Thoracic aorta (tissue), 2 donors: ENCODE measurements at places on chromosomes 7 and 10. TPM values are rescaled to one million over a fixed set of nuclear protein-coding genes. Genes with fewer than 3 reads are reported as not detected.

DNA sequence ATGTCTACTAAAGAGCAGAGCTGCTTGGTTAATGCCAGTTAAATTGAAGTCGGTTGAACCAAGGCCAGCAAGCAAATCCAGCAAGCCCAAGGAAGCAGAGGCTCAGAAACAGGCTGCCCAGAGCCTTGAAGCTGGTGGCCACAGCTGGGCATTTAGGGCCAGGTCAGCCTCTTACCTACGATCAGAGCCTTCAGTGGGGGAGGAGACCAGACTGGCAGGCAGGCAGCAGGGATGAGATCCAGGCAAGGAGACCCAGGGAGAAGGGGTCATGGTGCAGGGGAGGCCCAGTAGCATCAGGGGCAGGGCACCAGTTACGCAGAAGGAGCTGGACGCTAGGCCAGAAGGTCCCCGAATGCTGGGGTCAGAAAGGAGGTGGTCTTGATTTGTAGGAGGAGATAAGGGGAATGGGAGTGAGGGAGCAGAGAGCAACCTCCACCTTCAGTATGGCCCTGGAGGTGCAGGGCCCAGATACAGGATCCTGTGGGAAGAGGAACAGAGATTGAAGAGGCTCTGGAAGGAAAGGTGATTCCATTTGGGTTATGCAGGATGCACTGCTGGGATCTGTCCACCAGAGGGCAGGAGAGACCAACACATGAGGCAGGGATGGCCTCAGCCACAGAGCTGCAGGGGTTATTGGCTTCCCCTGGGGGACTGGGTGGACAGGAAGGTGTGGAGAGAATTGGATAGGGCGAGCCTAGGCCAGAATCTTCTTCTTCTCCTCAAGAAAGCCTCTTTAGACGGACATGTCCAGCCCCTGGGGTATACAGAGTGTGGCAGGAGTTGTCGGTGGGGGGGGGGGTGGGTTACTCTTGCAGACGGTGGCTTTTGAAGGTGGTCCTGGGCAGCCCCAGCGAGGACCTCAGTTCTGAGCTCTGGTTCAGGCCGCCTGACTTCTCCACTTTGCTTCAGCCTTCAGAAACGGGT, 132.6 kb upstream of the PODXL start:
- no peaks in the 10 kb centered on the region for H3K36me3 ChIP-seq
- H3K27ac ChIP-seq, result no peak overlapping the region
- no peak for DNase-seq

Gene RBM20
- 13.9 TPM for total RNA-seq

DNA sequence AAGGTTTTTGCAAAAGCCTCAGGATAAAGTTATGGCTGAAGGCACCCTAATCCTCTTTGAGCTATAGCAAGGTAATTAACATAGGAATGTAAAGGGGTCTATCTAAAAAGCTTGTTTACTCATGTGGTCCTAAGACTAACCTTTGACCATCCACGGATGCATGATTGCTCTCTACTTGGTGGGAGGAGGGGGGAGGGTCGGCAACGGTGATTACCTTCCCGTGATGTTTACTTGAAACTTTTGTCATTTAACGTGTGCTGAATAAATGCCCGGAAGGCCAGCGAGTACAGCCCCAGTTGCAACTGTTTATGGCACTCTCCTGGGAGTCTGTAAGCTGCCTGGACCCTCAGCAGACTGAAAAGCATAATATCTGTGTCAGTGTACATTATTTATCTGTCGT, 78.9 kb upstream of the GPR22 start:
- DNase-seq, result no peak
- no peak overlapping the region for H3K4me3 ChIP-seq
- no peaks in the 10 kb centered on the region for H3K27me3 ChIP-seq

Gene POLR1F
- total RNA-seq, result 20.9 TPM

GRCh38 chr7:22357311-22358175, 589 bp upstream of the RAPGEF5 start:
- no peak for DNase-seq
- H3K4me1 ChIP-seq, result no peaks in the 10 kb centered on the region

Gene TEX36
- not detected for total RNA-seq

- no peak for DNase-seq
- no peaks in the 10 kb centered on the region for H3K36me3 ChIP-seq
- no peak overlapping the region for H3K27ac ChIP-seq
- no peak overlapping the region for H3K4me3 ChIP-seq
- H3K27me3 ChIP-seq, result no peaks in the 10 kb centered on the region
These were observed 6.0 kb downstream of the GPR146 start for GRCh38 chr7:1050254-1050906.

Gene SAP25
- 0.81 TPM for total RNA-seq

- H3K27me3 ChIP-seq, result no peaks in the 10 kb centered on the region
- H3K36me3 ChIP-seq, result no peaks in the 10 kb centered on the region
- DNase-seq, result no peak
These were observed 991 bp downstream of the ZNF239 start for GRCh38 chr10:43573250-43574000.

DNA sequence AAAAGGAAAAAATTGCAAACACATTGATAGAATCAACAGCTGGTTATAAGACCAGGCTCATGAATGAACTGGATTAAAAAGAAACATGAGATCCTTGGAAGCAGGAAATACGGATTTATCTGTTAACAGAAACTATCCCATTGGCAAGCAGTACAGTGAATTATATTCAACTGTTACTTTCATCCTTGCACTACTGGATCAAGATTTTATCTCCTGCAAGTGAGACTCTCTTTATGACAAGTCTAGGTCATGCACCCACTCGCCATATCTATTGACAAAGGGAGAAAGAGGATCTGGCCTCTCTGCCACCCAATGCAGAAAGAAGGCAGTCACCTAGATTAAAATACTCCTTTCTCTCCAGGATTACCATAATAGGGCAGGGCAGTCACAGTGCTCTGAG, 41.4 kb downstream of the CSTF2T start:
- H3K4me1 ChIP-seq, result peaks cover 53% of the 10 kb centered on the region
- H3K27ac ChIP-seq, result no peak overlapping the region
- H3K36me3 ChIP-seq, result no peaks in the 10 kb centered on the region
- no peak overlapping the region for H3K4me3 ChIP-seq

- no peak overlapping the region for H3K27ac ChIP-seq
- H3K4me3 ChIP-seq, result no peak overlapping the region
- no peaks in the 10 kb centered on the region for H3K4me1 ChIP-seq
- DNase-seq, result no peak
- no peaks in the 10 kb centered on the region for H3K27me3 ChIP-seq
These were observed 53.9 kb upstream of the RAB18 start for GRCh38 chr10:27450225-27450624.

GRCh38 chr7:15213093-15213492, 310.5 kb upstream of the DGKB start:
- no peaks in the 10 kb centered on the region for H3K27me3 ChIP-seq
- H3K4me1 ChIP-seq, result no peaks in the 10 kb centered on the region
- no peak overlapping the region for H3K4me3 ChIP-seq
- no peaks in the 10 kb centered on the region for H3K36me3 ChIP-seq

DNA sequence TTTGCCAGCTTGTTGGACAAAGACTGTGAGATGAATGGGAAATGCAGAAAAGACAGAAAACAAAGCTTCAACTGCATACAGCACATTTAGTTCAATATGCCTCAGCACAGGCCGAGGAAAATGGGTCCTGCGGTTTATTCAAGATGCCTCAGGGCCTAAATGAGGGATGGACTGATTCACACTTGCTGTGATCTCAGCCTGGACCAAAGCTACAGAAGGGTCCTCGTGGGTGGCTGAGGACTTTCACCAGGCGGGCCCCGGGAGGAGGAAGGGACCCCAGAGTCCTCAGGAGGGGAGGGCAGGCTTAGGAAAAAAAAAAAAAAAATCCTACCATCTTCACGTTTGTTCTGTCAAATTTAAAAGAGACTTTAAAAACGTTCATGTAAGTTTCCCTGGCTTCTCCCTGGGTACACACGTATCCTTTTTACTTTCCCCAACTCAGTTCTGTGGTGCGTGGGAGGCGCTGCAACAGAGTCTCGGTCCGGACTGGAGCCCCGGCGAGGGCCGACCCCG, 624 bp upstream of the ZNF783 start:
- peak overlapping the region; percentile 88 for H3K27ac ChIP-seq
- H3K4me1 ChIP-seq, result peaks cover 18% of the 10 kb centered on the region
- H3K36me3 ChIP-seq, result peaks cover 12% of the 10 kb centered on the region
- no peaks in the 10 kb centered on the region for H3K27me3 ChIP-seq

Gene CCT6A
- 96.9 TPM for total RNA-seq

Gene VWDE
- total RNA-seq, result not detected

Gene OPN4
- total RNA-seq, result not detected

DNA sequence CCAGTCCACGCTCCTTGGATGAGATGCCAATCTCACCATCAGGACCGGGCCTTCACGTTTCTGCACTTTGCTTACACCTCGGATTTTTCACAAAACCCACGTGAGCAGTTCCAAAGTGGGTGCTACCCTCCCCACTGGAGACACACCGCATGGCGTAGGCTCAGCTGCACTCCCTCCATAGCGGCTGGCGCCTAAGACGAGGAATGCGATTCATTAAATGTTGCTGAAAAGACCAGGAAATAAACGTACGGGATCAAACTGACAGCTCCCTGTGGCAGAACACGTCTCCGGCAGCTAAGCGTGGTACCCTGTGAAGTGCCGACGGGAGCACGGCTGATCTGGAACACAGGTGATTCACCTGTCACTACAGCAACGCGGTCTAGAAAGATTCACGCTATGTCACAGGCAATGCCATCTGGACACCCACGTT, 209.0 kb downstream of the DIP2C start:
- H3K27ac ChIP-seq, result no peak overlapping the region
- H3K4me3 ChIP-seq, result no peak overlapping the region
- no peaks in the 10 kb centered on the region for H3K27me3 ChIP-seq

Gene ZNF467
- total RNA-seq, result 4.6 TPM

DNA sequence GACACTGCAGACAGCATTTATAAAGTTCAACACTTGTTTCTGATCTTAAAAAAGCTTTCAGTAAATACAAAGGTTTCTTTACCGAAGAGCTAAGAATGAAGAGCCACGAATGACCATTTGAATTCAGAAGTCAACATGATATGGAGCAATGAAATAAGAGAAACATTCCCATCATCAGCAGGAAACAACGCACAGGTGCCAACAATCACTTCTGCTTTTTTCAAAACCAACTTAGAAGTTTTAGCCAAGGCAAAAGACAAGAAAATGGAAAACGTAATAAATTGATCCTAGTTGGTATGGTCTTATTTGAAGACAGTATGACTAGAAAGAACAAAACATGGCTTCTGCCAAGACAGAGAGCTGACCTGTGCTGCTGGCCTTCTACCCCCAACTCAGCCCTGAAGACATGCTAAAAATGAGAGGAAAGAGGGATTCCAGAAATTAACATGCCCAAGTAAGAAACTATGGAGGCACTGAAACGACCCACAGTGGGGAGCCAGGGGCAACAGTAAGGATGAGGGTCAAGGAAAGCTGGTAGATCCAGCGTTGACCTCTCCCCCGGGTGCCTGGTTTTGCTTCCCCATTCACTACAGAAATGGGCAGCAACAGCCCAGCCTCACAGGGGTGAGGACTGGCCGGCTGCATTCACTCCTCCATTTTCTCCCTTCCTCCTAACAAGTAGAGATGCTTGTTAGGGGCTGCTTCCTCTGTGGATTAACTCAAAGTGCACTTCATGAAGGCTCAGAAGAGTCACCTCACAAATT, 30.1 kb downstream of the VPS41 start:
- H3K36me3 ChIP-seq, result no peaks in the 10 kb centered on the region
- no peaks in the 10 kb centered on the region for H3K4me1 ChIP-seq
- H3K27ac ChIP-seq, result no peak overlapping the region
- DNase-seq, result no peak

DNA sequence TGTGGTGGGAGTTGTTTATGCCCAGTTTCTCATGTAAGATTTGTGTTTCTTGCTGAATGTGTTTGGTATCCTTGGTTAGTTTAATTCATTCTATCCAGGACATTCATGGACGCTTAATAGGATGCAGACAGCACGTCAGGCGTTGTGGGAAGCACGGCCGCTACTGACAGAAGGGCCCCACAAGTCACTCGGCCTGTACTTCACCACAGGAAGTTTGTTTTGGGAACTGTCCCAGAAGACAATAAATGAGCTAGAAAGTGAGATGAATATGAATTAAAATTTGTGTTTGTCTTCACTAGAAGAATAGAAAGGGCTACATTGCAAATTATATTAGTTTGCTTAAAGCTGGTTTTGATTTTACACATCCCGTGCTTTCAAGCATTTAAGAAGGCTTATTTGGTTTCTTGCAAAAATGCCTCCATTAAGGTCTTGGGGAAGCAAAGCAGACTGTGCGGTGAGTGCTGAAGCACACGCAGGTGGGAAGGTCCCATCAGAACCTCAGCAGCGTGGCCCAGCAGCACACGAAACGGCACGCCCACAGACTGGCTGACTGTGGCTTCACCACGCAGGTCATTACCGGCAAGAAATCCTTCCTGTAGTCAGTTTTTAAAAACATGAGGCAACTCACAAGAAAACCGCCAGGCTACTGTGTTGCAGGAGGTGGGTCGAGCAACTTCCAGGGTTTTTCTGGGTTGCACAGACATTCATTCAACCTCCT, 74.1 kb downstream of the VIPR2 start:
- H3K27ac ChIP-seq, result peak overlapping the region; percentile 83
- no peaks in the 10 kb centered on the region for H3K36me3 ChIP-seq
- no peak for DNase-seq

DNA sequence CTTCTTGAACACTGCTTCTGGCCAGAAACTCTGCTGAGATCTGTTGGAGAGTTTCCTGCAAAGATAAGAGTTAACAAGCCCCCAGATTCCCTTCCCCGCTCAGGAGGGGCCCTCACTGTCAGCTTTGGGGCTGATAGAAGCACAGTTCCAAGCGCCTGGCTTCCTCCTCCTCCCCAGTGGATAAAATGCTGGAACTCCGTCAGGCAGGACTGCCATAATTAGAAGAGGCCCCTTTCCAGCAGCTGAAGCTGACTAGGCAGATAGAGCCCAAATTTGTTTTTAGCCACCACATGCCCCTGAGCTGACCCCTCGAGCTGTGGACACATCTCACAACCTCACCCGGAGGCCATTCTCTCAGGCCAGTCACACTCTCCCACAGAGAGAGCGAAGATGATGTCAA, 89.4 kb downstream of the TBXAS1 start:
- no peaks in the 10 kb centered on the region for H3K36me3 ChIP-seq
- H3K27ac ChIP-seq, result no peak overlapping the region
- peaks cover 56% of the 10 kb centered on the region for H3K4me1 ChIP-seq
- H3K27me3 ChIP-seq, result no peaks in the 10 kb centered on the region
- H3K4me3 ChIP-seq, result no peak overlapping the region

GRCh38 chr10:48900371-48900801, 39.3 kb downstream of the LRRC18 start:
- H3K4me1 ChIP-seq, result no peaks in the 10 kb centered on the region
- no peak overlapping the region for H3K4me3 ChIP-seq
- no peak overlapping the region for H3K27ac ChIP-seq
- H3K36me3 ChIP-seq, result no peaks in the 10 kb centered on the region

GRCh38 chr10:86356296-86356695, 10.3 kb downstream of the GRID1 start:
- no peak overlapping the region for H3K4me3 ChIP-seq
- DNase-seq, result no peak
- H3K27ac ChIP-seq, result no peak overlapping the region

- no peak overlapping the region for H3K4me3 ChIP-seq
- H3K27ac ChIP-seq, result no peak overlapping the region
- H3K27me3 ChIP-seq, result no peaks in the 10 kb centered on the region
These were observed 14.8 kb downstream of the ZSCAN25 start for GRCh38 chr7:99631295-99632109.

- no peak overlapping the region for H3K4me3 ChIP-seq
- H3K4me1 ChIP-seq, result no peaks in the 10 kb centered on the region
- no peaks in the 10 kb centered on the region for H3K36me3 ChIP-seq
These were observed 314.0 kb downstream of the BICC1 start for GRCh38 chr10:58826694-58827093.
